NCI-H1930 (cell line): ENCODE measurements at places on chromosomes 1 and 21.
A peak's percentile ranks its signal among the peaks of the same experiment; 100 is the strongest.

DNA sequence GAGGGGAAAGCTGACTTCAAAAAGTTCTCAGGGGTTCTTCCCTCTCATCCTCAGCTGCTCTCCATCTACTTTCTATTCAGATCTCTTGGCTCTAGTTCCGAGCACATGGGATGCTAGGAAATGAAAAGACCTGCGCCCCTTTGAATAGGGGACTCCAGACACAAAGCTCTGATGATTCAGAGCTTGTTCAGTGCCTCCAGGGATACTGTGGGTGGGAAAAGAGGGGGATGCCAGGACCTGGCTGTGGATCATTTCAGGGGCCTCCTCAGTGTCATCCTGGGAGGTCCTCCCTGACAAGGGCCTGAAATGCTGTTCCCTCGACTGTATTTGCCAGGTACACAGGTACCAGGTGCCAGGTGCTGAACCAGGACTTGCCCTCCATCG is 943 bp upstream of the KIAA0040 start:
- no peak for DNase-seq

- no peak for DNase-seq
Measured at GRCh38 chr1:11444907-11445306, 34.0 kb upstream of the DISP3 start.

GRCh38 chr1:180811886-180812285 is 100.8 kb upstream of the KIAA1614 start:
- no peak for DNase-seq

DNA sequence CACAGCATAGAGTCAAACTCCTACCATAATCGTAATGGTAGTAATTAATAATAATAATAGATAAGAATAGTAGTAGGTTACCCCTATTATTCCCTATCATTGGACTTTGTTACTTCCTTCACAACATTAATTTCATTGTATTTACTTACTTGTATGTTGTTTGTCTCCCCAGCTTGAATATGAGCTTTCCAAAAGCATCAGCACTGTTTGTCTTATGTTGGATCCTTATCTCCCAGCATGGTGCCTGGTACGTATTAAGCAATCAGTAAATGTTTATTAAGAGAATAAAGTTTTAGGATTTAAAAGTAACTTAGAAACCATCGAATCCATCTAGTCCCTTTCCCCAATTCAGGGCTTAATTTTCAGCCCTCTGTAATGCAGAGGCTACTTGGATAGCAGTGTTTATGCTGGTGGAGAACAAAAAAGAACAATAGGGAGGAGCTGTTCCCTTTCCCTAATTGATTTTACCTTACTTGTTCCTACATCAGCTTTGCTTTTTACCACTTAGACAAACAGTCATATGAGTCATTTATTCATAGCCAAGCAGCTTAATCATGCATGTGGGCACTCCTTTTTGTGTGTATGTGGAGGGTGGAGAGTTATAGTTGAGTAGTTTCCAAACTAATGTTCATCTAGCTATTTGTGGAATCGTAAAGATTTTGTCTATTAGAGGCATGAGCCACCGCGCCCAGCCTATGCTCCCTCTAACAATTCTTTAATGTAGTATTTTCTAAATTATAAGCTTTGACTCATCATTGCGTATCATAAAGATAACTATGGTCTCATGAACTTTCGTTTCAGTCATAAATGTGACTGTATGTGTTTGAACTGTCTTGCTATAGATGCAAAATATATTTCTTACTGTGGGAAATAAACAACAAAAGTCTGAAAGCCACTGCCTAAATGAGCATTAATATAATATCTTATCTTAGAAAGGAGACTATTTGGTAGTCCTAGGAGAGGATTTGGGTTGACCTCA is 20.9 kb upstream of the DR1 start:
- no peak for DNase-seq

DNA sequence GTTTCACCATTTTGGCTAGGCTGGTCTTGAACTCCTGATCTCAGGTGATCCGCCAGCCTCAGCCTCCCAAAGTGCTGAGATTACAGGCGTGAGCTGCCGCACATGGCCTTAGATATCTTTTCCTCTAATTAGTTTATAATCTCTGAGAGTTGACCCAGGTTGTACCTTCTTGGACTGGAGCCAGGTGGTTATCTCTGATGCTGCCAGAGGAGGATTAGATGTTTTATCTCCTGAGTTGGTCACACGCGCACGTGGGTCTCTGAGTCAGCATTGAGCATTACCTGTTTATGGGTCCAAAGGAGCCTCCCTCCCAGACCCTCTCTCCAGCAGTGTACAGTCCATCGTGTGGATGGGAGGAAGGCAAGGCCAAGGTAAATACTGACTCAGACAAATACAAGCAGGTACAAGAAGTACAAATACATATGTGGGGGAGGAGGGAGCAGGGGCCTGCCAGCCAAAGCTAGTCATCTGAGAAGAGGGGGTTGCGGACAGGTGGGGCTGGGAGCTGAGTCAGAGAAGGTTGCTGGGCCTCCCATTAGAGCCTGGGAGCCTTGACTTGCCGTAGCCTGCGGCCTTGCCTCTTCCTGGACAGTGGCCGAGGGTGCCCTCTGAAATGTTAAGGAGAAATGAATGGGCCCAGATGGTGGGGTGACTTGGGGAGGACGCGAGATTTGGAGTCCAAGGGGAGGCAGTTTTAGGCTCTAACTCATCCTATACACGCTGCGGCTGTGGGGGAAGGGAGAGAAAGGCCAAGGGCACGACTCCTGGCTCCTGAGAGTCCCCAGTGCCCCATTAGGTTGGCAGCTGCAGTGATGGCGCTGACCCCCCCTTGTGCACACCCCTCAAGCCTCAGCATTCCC is 13.1 kb downstream of the IL6R start:
- DNase-seq = no peak

- DNase-seq = no peak
Measured at GRCh38 chr1:164622068-164622845, 63.3 kb downstream of the PBX1 start.

GRCh38 chr1:98322966-98323365 is 338.6 kb upstream of the SNX7 start:
- no peak for DNase-seq

DNA sequence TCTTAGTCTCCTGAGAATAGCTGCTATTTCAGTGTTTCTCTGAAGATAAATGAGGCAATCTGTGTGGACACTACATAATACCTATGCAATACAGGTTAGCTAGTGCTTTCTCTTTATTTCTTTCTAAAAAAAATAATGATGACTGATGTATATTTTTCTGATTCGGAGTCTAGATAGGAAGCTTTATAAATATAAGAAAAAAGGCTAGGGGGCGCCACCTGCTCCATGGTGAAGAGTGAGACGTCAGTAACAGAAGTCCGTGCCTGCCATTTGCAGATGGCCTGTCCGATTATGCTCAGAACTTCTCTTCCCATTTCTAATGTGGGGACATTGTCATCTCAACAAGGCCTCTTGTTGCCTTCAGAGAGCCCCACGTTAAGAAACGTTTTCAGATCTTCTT is 26.4 kb downstream of the QSOX1 start:
- peak; percentile 15 for DNase-seq

GRCh38 chr21:33185852-33186251 is 43.9 kb upstream of the IFNAR2 start:
- DNase-seq = no peak

DNA sequence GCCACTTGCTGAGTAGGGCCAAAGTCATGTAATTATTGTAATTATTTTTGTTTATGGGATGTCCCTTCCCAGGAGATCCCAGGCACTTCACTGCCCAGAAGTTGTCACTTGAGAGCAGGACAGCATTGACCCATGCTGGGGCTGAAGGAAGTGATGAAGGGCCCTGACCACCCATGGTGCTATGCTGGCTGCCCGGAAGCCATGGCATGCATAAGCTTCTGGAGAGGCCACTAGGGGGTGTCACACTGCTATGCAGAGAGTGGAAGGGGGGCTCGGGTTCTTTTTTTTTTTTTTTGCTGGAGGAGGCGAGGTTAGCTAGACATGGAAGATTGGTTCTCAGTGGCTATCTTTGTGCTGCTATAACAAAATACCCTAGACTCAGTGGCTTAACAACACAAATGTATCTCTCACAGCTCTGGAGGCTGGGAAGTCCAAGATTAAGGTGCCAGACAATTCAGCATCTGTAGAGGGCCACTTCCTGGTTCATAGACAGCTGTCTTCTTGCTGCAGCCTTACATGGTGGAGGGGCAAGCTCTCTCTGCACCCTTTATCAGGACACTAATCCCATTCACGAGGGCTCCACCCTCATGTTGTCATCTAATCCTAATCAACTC is 84.9 kb downstream of the CNIH3 start:
- DNase-seq = peak; percentile 8

DNA sequence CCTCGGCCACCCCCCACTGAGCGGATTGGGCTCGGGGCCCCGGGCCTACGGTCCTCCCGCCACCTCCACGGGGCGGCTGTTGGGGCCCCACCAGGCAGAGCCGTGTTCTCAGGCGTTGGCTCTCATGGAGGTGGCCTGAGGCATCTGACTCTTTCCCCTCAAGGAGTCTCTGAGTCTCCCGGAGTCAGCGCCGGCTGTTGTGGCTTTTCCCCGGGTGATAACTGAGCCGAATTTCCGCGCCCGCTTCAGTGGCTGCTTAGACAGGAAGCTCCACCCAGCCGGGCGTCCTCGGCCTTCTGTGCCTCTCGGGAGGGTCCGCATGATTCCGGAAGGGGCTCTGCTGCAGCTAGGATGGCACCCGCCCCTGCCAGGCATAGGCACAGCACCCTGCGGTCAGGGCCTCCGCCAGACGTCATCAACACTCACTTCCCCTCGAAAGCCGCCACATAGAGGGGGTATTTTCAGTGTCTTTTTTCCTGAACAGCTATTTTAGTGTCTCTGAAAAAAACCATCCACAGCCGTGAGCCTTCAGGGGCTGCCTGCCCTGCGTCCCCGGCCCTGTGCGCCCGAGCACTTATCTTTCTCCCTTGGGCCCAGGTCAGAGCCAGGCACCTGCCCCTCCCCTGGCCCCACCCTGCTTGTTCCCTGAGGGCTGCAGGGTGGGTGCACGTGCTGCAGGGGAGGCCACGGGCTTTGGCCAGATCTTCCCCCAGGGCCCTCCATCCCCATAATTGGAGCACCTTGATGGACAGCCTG is 72.9 kb downstream of the SKI start:
- no peak for DNase-seq
